ENCODE measurements at places on chromosomes 2 and 18. TPM values are rescaled to one million over a fixed set of nuclear protein-coding genes. Genes with fewer than 3 reads are reported as not detected.

GRCh38 chr2:135052997-135053474 lies 944 bp downstream of the RAB3GAP1 start:
- DNase-seq, result no peak

GRCh38 chr2:32614084-32614483 lies 13.8 kb upstream of the TTC27 start:
- DNase-seq, result no peak

DNA sequence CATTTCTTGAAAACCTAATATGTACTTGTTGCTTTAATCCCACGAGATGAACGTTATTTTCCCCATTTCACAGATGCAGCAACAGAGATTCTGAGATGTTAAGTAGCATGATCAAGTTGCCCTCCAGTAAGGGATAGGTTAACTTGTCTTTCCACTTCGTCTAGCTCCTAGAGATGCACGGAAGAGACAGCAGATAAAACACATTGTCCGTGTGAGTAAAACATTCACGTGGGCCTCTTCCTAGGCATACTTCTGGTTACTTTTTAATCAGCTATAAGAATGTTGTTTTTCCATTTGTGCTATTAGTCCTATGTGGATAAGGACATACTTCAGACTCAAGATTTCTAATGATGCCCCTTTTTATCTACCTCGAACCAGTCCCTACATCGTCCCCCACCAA lies 1.2 kb upstream of the ARHGAP28 start:
- DNase-seq, result no peak

DNA sequence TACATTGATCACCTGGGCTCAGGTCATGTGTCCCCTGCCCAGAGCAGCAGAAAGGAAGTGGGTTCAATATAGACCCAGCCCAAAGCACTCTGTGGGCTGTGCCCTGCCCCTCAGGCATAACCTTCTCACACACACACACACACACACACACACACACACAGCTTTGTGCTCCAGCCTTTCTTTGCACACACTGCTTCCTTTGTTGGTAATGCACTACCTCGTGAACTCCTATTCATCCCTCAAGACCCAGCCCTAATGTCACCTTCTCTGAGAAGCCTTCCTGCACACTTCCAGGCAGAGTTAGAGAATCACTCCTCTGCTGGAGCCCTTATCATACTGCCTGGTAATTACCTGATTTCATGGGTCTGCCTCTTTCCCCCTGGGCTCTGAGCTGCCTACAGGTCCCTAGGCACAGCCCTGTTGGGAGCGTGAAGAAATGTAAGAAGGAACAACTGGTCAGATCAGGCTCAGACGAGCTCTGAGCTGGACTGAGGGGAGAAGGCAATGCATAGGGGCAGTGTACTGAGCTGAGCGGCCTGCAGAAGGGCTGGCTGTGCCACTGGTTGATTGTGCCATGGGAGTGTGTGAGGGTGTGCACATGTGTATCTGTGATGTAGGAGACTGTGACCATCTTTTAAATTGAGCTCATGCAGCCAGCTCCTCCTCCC lies 210.3 kb downstream of the GLI2 start:
- DNase-seq, result no peak

DNA sequence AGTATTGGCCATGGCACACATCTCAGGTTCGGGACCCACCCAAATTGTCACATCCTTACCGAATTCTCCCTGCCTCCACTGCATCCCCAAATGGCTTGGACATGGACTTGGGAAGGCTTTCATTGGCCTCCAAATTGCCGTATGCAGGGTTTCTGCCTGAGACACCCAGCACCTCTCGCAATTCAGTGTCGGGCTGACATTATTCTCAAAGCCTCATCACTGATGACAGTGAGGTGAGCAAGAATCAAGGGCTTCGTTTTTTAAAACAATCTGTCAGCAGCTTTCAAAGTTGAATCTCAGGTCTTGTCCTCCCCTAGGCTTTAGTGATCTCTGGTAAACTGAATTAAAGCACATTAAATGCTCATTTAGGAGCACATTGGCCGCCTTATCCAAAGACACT lies 29.5 kb upstream of the TGFA start:
- no peak for DNase-seq

- no peak for DNase-seq
Measured at GRCh38 chr2:159150280-159150746, 136.2 kb downstream of the WDSUB1 start.

- DNase-seq, result no peak
Measured at GRCh38 chr18:80244956-80245730, 2.2 kb downstream of the PARD6G start.

GRCh38 chr2:216936954-216937357 lies 77.1 kb upstream of the TNP1 start:
- peak; percentile 70 for DNase-seq

- no peak for DNase-seq
Measured at GRCh38 chr2:222613715-222614331, 42.1 kb downstream of the FARSB start.

GRCh38 chr2:117257362-117257761 lies 557.1 kb upstream of the DDX18 start:
- no peak for DNase-seq

DNA sequence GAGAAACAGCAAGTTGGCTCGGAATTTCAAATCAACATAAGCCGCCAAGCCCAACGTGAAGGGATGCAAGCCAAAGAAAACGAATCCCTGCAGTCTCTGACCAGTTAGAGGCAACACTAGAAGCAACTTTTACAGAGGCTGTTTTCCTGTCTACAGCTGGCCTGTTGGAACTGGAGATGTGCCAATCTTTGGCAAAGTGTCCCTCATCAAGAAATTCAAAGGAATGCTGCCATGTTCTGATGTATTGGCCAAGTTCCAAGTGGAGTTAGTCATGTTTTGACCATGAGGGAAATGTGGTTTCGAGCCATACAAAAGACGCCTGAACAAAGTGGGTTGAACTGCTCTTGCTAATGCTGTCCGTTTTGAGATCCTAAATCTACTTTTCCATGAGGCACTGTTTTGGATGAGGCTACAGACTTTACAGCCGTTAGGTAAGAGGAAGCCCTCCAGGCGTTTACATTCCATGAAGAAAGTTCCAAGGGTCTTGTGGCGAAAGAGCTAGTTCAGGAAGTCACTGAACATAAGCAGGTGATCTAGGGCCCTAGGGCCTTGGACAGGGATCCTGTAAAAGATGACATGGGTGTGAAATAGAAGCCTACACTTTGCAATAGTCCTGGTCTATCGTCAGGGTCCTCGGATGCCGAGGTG lies 140.7 kb upstream of the PXDN start:
- DNase-seq, result no peak

DNA sequence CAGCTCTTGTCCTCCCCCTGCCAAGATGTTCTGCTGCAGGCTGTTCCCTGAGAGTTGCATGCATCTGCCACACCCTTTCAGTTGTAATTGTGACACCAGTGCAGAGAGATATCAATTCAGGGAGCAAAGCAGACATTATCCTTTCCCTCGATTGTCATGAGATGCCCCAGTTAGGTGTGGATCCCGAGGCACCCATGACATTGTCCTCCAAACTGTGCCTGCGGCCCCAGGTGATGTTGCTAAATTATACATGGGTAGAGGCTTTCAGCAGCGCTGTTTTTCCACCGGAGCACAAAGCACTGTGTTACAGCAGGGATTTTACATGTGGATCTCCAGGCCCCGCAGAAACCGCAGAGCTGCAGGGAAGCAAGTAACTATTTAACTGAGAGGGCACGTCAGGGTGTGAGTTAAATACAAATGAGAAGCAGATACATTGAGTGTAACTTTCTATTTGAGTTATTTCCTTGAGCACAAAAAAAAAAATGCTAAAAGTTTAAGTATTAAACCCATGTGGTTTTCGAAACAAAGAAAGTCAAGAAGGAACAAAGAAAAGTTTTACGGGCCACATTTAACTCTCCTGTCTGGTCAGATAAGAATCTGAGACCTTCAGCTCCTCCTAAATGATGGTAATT lies 90.3 kb upstream of the BCL2L11 start:
- DNase-seq, result no peak

GRCh38 chr2:77813599-77813998 lies 291.4 kb upstream of the LRRTM4 start:
- no peak for DNase-seq

GRCh38 chr2:201642086-201642578 lies 1.2 kb downstream of the TMEM237 start:
- no peak for DNase-seq

GRCh38 chr2:217261452-217261851 lies 401.6 kb upstream of the TNP1 start:
- DNase-seq, result no peak

DNA sequence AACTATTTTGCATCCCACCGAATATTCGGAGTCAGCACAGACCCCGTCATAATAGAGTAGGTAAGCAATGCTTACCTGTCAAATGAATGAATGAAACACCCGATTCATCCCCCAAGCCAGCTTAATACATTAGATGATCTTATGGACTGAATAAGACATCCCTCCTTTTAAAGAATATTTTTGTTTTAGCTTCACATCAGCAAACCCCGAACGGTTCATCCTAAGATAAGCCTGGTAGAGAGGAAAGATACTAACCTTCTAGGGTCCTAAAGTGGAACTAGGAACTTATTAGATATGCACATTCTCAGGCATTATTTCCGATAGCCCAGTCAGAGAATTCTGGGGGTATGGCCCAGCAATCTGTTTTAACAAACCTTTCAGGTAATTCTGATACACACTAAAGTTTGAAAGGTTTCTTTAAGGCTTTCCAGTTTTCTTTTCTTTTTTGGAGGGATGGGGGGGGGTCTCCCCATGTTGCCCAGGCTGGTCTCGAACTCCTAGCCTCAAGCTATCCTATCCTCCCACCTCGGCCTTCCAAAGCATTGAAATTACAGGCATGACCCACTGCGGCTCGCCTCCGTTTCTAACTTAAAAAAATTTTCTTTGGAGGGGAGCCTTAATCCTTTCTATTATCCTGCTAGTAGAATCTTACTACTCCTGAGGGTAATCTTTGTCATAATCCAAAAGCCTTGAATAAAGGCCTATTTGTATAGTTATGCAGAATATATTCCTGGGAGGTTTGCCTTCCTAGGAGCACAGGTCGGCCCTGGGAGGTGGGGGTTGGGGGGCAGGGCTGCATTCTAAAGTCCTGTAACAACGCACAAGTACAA lies 1.0 kb upstream of the ACTR3 start:
- no peak for DNase-seq

GRCh38 chr2:112811276-112811831 lies 25.2 kb downstream of the IL1B start:
- DNase-seq, result no peak

GRCh38 chr2:16507655-16508489 lies 157.8 kb downstream of the CYRIA start:
- DNase-seq, result peak; percentile 44

DNA sequence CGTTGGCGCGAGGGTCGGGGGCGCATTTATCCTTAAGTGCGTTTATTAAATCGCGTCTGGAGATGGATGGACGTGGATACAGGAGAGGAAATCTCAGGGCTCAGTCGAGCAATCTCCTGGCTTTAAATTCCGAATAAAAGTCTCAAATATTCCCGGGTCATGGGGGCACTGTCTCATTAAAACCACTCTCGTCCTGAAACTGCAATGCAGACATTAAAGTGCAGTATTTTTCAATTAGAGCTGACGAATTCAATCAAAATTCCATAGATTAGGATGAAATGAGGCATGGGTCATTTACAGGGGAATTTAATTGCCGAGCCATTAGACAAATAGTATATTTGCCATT lies 10.7 kb upstream of the GBX2 start:
- DNase-seq, result no peak

GRCh38 chr2:33929467-33929866 lies 330.4 kb upstream of the FAM98A start:
- DNase-seq, result no peak

GRCh38 chr18:60044290-60045006 lies 144.7 kb downstream of the PMAIP1 start:
- DNase-seq, result no peak

GRCh38 chr2:95010126-95010525 lies 15.4 kb upstream of the MAL start:
- DNase-seq, result no peak

- DNase-seq, result no peak
Measured at GRCh38 chr2:727071-727470, 49.9 kb upstream of the TMEM18 start.

GRCh38 chr18:69128566-69128965 lies 272.1 kb upstream of the DOK6 start:
- no peak for DNase-seq

DNA sequence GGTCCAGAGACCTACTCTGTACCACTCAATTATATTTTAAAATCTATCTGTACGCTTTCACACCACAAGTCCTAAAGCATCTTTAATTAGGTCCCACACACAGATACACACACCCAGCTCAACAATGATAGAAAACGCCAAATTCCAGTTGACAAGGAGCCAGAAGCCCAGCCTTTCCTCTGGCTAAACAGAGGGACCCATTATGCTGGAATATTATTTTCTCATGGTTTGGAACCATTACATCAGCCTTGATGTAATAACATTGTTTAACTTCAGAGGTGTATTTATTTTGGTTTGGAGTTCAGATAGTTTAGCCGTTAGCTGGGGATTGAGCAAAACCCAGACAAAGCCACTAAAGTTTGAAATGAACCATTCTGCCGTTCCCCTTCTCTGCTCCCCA lies 14.0 kb upstream of the INHBB start:
- DNase-seq, result no peak

GRCh38 chr18:9380621-9381395 lies 46.2 kb downstream of the TWSG1 start:
- DNase-seq, result no peak

DNA sequence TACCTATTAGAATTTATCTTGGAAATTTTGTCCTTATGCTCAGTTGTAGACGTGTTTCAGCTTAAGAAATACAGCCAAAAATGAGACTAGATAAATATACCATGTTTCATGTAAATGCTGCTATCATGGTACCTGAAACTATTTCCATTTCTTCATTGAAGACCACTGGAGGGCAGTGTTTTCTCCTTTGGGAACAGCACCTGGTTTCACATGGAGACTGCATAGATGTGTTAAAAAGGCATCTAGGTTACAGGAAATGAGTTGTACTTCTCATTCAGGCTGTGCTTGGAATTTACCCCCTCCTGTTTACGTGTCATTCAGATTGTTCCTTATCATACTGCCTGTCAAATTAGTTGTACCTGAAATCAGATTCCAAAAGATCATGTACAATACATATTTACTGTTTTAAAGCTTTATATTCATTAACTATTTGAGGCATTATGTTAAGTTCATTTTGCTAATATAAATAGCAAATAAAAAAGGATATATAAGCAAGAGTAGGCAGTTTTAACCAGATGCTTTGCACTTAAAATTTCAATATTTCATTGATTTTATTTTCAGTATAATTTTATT lies 57.3 kb upstream of the PSMD14 start:
- DNase-seq, result no peak

AKAIN1 gene
- not detected for total RNA-seq

CFC1 gene
- not detected for total RNA-seq

CAPN14 gene
- 0.16 TPM for total RNA-seq

SKOR2 gene
- not detected for total RNA-seq

DSG2 gene
- total RNA-seq, result 47.0 TPM

MYO7B gene
- total RNA-seq, result 1.2 TPM

Data from heart left ventricle (tissue), 16 donors.